ENCODE measurements at places on chromosomes 7 and 10. TPM values are rescaled to one million over a fixed set of nuclear protein-coding genes. Genes with fewer than 3 reads are reported as not detected.
A peak's percentile ranks its signal among the peaks of the same experiment; 100 is the strongest.

- DNase-seq: no peak
Observed at GRCh38 chr7:38215115-38215514, 37.1 kb downstream of the STARD3NL start.

- peak; percentile 84 for DNase-seq
Observed at GRCh38 chr7:100691676-100692577, 2.1 kb downstream of the GIGYF1 start.

DNA sequence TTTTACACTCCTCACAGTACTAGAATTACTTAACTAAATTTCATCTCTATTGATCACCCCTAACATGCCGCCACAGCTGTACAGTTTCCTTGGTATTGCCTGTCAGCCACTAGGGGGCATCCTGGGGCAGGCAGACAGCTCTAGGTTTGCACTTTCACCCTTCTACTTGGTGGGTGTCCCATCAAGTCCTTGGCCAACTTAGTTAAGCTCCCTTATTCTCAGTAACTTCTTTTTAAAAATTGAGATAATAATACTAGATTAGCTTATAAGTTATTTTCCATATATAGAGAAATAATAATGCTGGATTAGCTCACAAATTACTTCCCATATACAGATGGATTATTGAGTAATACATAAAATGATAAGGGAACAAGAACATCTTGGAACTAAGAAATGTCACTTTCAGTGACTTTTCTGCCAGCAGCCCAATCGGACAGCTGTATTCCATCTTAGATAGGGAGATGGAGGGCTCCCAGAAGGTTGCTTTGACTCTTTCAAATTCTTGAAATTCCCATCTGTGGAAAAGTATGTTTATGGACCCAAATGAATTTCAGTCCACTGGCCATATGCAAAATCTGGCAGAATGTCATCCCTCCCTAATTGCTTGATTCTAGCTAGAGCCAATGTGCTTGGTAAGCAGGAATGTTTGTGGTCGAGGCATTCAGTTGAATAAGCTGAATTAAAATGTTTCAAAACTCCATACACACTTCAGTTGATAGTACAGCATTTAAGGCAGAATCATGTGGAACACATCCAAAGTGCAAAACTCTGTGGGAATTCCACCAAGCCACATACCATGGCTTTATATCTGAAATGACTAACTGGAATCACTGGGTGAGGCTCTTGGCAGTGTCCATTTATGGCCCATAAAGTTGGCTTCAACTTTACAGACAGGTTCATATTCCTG is 309.7 kb downstream of the CSTF2T start:
- DNase-seq: peak; percentile 58

DNA sequence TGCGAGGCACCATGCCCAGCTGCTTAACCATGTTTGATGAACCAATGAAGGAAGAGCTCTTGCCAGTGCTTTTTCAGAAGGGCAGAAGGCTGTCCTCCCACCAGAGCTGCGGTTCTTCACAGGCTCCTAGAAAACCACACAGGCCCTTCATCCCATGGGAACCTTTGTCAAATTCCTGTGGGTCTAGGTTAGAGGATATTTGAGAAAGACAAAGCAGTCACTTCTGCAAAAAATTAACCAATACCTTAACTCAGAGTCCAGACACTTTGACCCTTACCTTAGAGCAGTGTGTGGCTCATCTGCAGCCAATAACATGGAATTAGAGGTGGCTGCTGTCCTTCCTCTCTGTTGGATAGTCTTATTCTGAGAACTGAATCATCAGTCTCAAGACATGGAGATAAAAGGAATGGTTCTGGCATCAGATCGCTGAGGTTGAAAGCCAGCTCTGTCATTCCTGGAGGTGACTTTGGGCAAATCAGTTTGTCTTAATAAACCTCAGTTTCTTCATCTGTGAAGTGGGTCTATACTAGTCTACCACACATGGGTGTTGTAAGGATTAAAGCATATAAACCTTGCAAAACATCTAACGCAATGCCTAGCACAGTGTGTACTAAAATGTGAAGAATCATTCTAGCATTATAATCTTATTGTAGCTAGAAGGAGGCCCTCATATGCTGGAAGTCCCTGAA is 65.1 kb upstream of the PIP4K2A start:
- DNase-seq: no peak

GRCh38 chr10:92125144-92125543 is 165.7 kb downstream of the CPEB3 start:
- no peak for DNase-seq

DNA sequence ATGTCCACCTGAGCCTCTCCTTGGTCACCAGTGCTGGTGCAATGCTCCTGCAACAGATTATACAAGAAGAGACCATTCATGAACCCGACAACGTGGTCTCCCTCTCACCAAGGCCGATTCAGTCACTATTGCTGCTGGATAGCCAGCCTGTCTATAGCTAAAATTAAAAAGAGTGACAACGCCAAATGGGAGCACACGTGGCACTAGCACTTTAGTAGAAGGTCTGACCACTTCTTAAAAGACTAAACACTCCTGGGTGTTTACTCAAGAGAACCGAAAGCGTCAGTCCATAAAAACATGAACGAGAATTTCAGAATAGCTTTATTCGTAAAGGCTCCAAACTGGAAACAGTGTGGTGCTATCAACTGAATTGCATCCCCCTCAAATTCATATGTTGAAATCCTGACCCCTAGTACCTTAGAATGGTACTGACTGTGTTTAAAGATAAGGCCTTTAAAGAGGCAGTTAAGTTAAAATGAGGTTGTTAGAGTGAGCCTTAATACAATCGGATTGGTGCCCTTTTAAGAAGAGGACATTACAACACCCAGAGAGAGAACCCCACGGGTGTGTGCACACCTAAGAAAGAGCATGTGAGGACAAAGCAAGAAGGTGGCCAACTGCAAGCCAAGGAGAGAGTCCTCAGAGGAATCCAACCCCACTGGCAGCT is 4.4 kb upstream of the GALNTL5 start:
- DNase-seq: no peak

- DNase-seq: no peak
Observed at GRCh38 chr10:30121401-30121800, 62.0 kb upstream of the JCAD start.

- no peak for DNase-seq
Observed at GRCh38 chr10:628386-629045, 61.0 kb downstream of the DIP2C start.

The HEPACAM2 gene
- total RNA-seq: not detected

The SPDYE8 gene
- not detected for total RNA-seq
